ENCODE measurements at places on chromosomes 13 and 19. TPM values are rescaled to one million over a fixed set of nuclear protein-coding genes. Genes with fewer than 3 reads are reported as not detected.

- DNase-seq, result no peak
Observed at GRCh38 chr13:94063848-94064247, 415.6 kb downstream of the DCT start.

- DNase-seq, result no peak
Observed at GRCh38 chr13:26664876-26665275, 95.7 kb downstream of the GPR12 start.

DNA sequence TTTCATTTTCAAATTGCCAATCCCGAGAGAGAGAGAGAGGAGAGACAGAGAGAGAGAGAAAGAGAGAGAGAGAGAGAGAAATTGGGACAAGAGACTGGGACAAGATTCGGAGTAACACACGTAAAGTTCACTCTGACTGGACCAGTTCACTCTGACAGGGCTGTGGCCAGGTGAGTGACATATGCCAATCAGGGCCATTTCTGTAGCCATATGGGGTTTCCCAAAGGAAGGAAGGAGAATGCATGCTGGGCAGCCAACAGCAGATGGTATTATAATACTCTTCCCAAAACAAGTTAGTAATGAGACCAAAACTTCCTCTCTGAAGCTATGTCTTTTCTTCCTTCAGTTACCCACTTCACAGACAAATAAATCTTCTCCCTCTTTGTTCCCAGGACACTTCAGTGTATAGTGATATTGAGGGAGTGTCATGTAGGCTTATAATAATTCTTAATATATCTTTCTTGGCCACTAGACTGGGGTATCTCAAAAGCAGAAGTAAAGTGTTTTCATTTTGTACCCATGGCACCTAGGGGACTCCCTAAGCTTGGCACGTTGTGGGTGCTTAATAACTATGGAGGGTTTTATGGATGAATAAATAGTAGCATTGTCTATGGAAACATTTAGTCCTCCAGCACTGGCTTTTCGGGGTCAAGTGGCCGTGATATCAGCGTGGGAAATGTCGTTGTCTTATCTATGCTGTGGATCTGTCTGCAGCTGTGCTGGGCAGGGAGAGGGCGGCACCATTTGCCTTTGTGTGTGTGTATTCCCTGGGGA lies 51.6 kb downstream of the SERP2 start:
- no peak for DNase-seq

GRCh38 chr13:83350569-83350968 lies 531.7 kb downstream of the SLITRK1 start:
- no peak for DNase-seq

- DNase-seq, result peak; percentile 30
Observed at GRCh38 chr13:30119476-30119875, 187.9 kb downstream of the KATNAL1 start.

DNA sequence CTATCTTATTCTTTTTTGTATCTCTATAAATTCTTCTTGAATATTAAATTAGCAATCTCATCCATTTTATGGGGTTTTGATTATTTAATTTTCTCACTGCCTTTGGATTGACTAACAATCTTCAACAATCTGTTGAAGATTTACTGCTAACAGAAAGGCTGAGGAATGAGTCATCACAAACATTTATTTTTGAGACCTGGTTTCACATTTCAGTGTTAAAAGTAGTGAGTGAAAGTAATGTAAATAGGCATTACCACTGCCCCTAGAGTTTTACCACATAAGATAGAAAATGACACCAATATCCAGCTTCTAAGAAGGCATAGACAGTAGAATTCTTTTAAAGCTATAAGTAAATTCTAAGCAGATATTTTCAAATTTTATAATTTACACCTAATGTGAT lies 472.8 kb downstream of the OLFM4 start:
- DNase-seq, result no peak

DNA sequence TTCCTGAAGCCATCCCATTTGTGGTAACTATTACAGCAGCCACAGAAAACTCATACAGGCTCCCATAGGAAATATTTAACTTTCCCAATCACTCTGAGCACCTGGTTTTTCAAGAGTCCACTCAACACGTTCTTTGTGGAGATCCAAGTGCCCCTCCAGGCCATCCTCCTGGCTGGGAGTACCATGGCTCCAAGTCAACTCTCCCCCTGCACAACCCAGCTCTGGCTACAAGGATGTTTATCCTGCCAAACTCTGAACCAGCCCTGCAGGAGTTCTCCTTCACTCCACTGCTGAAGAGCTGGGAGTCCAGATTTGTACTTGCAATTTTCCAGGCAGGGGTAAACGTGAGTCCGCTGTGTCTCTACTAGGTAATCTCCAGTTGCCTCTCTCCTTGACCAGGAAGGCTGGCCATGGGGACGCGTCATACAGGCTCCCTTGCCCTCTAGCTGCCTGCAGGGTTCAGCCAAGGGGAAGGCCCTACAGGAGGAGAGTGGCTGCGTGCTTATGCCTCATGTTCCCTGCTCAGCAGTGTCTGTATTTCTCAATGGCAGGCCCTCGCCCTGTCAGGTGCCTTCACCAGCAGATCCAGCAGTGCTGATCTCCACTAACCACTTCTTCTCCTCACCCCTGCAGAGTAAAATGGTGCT lies 29.9 kb upstream of the ARGLU1 start:
- DNase-seq, result no peak

- DNase-seq, result no peak
Observed at GRCh38 chr19:23470873-23471545, 75.7 kb upstream of the ZNF91 start.

- no peak for DNase-seq
Observed at GRCh38 chr19:46601318-46602224, at the start of gene CALM3. CALM3 (plus strand) TSS chr19:46601330; CDS start chr19:46601435, 105 bp downstream.

DNA sequence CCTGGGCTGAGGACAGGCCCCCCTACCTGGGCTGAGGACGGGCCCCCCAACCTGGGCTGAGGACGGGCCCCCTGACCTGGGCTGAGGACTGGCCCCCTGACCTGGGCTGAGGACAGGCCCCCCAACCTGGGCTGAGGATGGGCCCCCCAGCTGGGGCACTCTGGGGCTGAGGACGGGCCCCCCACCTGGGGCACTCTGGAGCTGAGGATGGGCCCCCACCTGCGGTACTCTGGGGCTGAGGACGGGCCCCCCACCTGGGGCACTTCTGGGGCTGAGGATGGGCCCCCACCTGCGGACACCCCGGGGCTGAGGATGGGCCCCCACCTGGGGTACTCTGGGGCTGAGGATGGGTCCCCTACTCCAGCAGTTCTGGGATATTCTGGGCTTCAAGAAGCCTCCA lies 65.5 kb downstream of the RASA3 start:
- DNase-seq, result no peak

GRCh38 chr19:16945364-16945714 lies 56.5 kb downstream of the F2RL3 start:
- DNase-seq, result no peak

DNA sequence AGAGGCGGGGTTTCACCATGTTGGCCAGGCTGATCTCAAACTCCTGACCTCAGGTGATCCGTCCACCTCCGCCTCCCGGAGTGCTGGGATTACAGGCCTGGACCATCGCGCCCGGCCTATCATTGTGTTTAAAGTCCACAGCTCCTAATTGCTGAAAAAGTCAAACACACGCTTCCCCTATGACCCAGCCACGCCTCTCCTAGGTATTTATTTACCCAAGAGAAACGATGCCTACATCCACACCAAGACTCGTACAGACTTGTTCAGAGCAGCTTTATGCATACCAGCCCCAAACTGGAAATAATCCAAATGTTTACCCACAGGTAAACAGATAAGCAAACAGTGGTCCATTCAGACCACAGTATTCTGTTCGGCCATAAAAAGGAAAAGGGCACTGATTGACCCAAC lies 15.1 kb downstream of the ZNRF4 start:
- DNase-seq, result no peak

DNA sequence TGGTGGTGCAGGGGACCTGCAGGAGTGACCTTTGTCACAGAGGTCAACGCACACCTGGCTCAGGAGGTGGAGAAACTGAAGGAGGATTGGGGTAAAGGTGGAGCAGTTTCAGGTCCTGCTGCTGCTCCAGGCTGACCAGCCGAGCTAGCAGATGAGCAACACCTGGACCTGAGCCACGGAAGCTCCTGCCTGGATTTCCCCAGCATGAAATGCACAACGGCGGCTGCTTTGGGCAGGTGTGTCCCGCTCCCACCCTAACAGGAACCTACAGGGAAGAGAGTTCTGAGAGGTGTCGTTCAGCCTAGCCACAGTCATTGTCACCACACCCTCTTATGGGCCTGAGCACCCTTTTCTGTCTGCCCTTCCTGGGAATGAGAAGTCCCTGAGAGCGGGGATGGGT lies 15.7 kb upstream of the CD177 start:
- DNase-seq, result no peak

GRCh38 chr13:80338781-80339562 lies 2.0 kb downstream of the SPRY2 start:
- no peak for DNase-seq

- DNase-seq, result no peak
Observed at GRCh38 chr19:15112385-15112784, 5.2 kb downstream of the SYDE1 start.

- DNase-seq, result no peak
Observed at GRCh38 chr13:79404361-79404760, 1.7 kb downstream of the RBM26 start.

DNA sequence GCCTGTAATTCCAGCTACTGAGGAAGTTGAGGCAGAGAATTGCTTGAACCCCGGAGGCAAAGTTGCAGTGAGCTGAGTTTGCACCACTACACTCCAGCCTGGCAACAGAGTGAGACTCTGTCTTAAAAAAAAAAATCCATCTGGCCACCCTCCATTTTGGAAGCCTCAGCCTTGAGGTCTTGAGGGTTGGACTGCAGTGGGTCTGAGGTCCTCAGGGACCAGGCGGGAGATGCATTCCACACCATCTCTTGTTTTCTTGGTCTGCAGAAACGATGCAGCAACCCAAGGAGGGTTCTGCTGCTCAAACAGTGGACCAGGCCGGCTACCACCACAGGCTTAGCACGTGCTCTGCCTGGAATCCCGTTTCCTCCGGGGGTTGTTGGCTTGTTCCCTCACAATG lies 299.3 kb downstream of the FGF9 start:
- no peak for DNase-seq

- no peak for DNase-seq
Observed at GRCh38 chr19:50764409-50764808, 5.9 kb upstream of the GPR32 start.

DNA sequence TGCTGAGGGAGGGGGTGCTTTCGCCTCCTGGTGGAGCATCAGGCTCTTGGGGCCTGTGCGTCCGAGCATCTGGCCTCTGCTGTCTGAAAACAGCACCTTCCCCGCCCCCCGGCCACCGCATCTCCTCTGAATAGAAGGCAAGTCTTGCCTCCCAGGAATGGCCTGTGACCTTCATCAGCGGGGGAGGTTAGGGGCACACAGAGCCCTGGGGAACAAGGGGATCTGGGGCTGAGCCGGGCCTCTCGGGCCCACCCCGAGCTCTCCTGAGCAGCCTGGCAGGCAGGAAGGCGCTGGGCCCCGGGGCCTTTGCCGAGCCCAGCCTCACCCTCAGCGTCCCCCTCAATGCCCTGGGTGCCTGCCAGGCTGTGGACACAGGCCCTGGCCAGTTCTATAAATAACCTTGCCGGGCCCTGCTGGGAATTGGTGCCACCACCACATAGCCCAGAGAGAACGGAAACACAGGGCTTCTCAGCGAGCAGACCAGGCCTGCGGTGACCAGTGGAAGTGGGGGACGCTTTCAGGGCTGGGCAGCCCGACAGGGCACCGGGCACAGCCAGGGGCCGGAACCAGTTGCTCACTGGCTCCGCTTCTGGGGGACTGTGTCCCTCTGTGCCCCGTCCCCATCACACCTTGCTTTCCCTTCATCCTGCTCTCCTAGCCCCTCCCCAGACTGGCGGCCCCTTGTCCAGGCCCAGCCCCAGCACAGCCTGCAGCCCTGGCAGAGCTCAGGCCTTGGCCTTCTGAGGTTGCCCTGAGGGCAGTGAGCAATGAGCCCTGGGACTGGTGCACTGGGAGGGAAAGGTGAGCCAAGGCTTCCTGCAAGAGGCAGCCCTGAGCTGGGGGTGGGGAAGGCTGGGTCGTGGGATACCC lies 9.5 kb downstream of the STK11 start:
- DNase-seq, result no peak

- no peak for DNase-seq
Observed at GRCh38 chr13:114108894-114109293, 23.5 kb downstream of the RASA3 start.

DNA sequence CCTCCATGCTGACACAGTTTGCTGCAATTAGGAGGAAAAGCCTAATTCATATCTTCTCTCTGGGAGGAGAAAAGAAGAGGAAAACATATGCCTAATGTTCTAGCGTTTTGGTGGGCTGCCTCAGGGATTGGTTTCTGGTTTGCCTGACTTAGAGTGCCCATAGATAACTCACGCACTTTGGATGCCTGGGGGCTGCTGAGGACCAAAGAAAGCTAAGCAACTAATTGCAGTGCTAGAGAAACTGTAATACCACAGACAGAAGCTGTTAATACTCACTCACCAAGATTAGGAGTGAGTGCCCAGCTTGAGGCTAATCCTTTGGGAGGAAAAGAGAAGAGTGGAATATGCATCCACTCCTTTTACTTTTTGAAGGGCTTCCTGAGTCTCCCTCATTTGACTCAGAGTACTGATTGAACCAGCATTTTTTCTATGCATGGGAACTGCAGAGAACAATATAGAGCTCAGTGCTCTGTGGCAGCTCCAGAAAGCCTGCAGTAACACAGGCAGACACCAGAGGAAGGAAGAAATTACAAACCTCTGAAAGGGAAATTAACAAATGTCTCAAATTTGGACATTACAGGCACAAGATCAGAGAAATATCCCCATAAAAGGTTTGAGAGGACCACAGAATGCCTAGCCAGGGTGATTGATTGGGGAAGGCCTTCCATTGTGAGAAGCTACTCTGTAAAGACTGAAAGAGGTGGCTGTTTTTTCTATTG lies 666.4 kb downstream of the OLFM4 start:
- no peak for DNase-seq

GRCh38 chr13:110274687-110275086 lies 32.3 kb downstream of the COL4A1 start:
- DNase-seq, result no peak

The SMIM24 gene
- 0.33 TPM for total RNA-seq

The S1PR4 gene
- total RNA-seq, result 332 TPM

The CCDC159 gene
- 65.8 TPM for total RNA-seq

The CEACAM16 gene
- total RNA-seq, result not detected

The URAD gene
- total RNA-seq, result not detected

The HMG20B gene
- 81.6 TPM for total RNA-seq

The CDX2 gene
- 0.35 TPM for total RNA-seq

The DIRAS1 gene
- 0.70 TPM for total RNA-seq

The VAV1 gene
- total RNA-seq, result 83.7 TPM
